ENCODE measurements at places on chromosomes 12 and 14.

- H3K27me3 ChIP-seq, result peaks cover 4% of the 10 kb centered on the region
- no peak overlapping the region for H3K4me3 ChIP-seq
- H3K36me3 ChIP-seq, result no peaks in the 10 kb centered on the region
Measured at GRCh38 chr12:63989301-63989845, 144.9 kb downstream of the SRGAP1 start.

GRCh38 chr14:60184146-60184904, 19.1 kb upstream of the DHRS7 start:
- H3K27me3 ChIP-seq, result peaks cover 3% of the 10 kb centered on the region
- no peaks in the 10 kb centered on the region for H3K36me3 ChIP-seq
- no peak overlapping the region for H3K27ac ChIP-seq
- H3K4me3 ChIP-seq, result no peak overlapping the region

GRCh38 chr14:103385929-103386712, 906 bp downstream of the MARK3 start:
- H3K36me3 ChIP-seq, result peaks cover 8% of the 10 kb centered on the region
- H3K4me3 ChIP-seq, result peak overlapping the region; percentile 96
- H3K4me1 ChIP-seq, result peaks cover 12% of the 10 kb centered on the region
- H3K27ac ChIP-seq, result peak overlapping the region; percentile 92
- DNase-seq, result peak; percentile 30

- H3K4me1 ChIP-seq, result no peaks in the 10 kb centered on the region
- H3K4me3 ChIP-seq, result no peak overlapping the region
- no peaks in the 10 kb centered on the region for H3K27me3 ChIP-seq
- no peak for DNase-seq
- H3K27ac ChIP-seq, result no peak overlapping the region
Measured at GRCh38 chr12:68422956-68423574, 90.9 kb upstream of the MDM1 start.

- H3K36me3 ChIP-seq, result no peaks in the 10 kb centered on the region
- no peak overlapping the region for H3K4me3 ChIP-seq
- no peaks in the 10 kb centered on the region for H3K4me1 ChIP-seq
- H3K27ac ChIP-seq, result no peak overlapping the region
- H3K27me3 ChIP-seq, result no peaks in the 10 kb centered on the region
Measured at GRCh38 chr12:70721656-70722357, 84.6 kb upstream of the PTPRB start.

- no peaks in the 10 kb centered on the region for H3K36me3 ChIP-seq
- H3K4me1 ChIP-seq, result no peaks in the 10 kb centered on the region
- H3K4me3 ChIP-seq, result no peak overlapping the region
- H3K27ac ChIP-seq, result no peak overlapping the region
Measured at GRCh38 chr14:94787092-94787491, 17.2 kb upstream of the GSC start.

DNA sequence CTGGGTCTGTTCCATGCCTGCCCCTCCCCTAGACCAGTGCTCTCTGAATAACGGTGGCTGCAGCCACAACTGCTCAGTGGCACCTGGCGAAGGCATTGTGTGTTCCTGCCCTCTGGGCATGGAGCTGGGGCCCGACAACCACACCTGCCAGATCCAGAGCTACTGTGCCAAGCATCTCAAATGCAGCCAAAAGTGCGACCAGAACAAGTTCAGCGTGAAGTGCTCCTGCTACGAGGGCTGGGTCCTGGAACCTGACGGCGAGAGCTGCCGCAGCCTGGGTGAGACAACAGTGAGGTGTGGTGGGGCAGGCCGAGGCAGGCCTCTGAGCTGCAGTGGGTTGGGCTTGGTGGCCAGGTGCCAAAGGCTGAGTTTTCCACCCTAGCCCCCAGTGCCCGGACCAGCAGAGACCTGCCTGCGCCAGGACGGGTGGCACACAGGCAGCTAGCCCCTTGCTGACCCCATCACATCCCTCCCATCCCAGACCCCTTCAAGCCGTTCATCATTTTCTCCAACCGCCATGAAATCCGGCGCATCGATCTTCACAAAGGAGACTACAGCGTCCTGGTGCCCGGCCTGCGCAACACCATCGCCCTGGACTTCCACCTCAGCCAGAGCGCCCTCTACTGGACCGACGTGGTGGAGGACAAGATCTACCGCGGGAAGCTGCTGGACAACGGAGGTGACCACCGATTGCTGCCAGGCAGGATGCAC, 28.2 kb upstream of the LRP1-AS start:
- H3K27ac ChIP-seq, result no peak overlapping the region
- no peak overlapping the region for H3K4me3 ChIP-seq
- H3K36me3 ChIP-seq, result no peaks in the 10 kb centered on the region
- H3K4me1 ChIP-seq, result peaks cover 57% of the 10 kb centered on the region
- peak; percentile 87 for DNase-seq
- peaks cover 55% of the 10 kb centered on the region for H3K27me3 ChIP-seq

DNA sequence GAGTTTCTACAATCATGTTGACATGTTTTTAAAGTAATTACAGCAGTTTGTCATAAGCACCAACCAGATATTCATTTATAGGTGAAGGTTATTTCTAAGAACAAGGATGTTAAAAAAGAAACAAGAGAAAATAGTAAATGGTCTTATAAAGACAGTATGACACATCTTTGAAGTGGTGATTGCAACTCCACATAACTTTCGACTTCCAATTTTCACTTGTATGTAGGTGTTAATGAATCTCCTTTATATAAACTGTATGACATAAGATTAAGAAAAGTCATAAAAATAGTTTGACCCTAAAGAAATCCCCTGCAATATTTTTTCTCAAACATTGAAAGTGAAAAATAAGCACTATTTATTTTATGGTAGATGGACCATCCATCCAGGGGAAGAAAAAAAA, 144.8 kb upstream of the PTPRQ start:
- DNase-seq, result no peak
- no peaks in the 10 kb centered on the region for H3K36me3 ChIP-seq
- H3K4me3 ChIP-seq, result no peak overlapping the region
- no peaks in the 10 kb centered on the region for H3K4me1 ChIP-seq

- H3K4me1 ChIP-seq, result no peaks in the 10 kb centered on the region
- H3K27me3 ChIP-seq, result no peaks in the 10 kb centered on the region
- H3K4me3 ChIP-seq, result no peak overlapping the region
- no peaks in the 10 kb centered on the region for H3K36me3 ChIP-seq
Measured at GRCh38 chr12:44848703-44849085, 27.4 kb downstream of the NELL2 start.

DNA sequence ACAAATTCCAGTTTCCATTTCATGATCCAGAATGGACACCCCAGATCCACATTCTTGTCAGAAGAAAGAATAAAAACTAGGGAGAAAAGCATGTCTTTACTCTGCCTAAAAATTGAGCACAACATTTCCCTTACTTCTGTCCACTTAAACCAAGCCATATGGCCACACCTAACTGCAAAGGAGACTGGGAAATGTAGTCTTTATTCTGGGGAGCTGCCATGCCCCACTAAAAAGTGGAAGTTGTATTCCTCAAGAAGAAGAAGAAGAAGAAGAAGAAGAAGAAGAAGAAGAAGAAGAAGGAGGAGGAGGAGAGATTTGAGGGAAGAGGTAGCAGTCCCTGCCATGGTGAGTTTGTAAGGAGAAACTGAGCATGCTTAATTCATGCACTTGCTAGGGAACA, 84.5 kb downstream of the GPR65 start:
- no peak overlapping the region for H3K27ac ChIP-seq
- no peak for DNase-seq
- no peaks in the 10 kb centered on the region for H3K4me1 ChIP-seq
- H3K27me3 ChIP-seq, result no peaks in the 10 kb centered on the region

DNA sequence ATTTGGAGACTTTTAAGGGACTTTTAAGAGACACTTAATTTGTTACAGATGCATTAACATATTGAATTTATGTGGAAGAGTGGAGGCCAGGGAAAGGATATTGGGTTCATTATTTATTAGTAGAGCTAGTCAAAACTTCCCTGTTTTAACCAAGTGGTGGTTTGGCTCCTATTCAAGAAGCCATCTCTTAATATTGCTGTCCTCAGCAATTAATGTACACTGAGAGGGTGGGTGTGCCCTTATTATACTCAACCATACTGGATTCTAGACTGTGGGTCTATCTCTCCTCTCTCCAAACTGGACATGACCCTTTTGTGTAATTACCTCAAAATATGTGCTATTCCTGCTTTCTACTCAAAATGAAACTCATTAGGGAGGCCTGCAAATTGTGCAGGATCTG, 398.7 kb upstream of the DDHD1 start:
- no peaks in the 10 kb centered on the region for H3K4me1 ChIP-seq
- H3K27ac ChIP-seq, result no peak overlapping the region

- H3K36me3 ChIP-seq, result peaks cover 83% of the 10 kb centered on the region
- no peak overlapping the region for H3K4me3 ChIP-seq
Measured at GRCh38 chr12:64469455-64470142, 17.7 kb downstream of the TBK1 start.

GRCh38 chr12:12671850-12672660, 23.9 kb downstream of the GPR19 start:
- H3K4me1 ChIP-seq, result peaks cover 7% of the 10 kb centered on the region
- no peak for DNase-seq
- H3K27ac ChIP-seq, result no peak overlapping the region
- no peak overlapping the region for H3K4me3 ChIP-seq
- H3K27me3 ChIP-seq, result no peaks in the 10 kb centered on the region

DNA sequence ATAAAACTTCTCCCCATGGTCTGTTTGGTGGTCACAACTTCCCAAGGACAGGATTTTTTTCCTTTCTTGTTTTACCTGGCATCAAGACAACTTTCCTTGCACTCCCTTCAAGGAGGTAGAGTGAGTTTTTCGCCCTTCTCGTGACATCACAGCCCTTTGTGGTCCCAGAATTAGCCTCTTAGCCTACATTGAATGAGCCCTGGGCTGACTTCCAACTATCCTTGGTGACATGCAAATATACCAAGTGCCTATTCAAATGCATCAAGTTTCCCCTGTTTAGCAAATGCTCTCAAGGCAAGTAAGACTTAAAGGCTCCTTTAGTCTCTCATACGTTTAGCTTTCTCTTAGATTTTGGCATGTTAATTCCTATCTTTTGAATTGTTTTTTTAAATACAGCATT, 36.6 kb downstream of the TC2N start:
- H3K4me3 ChIP-seq, result no peak overlapping the region
- H3K27ac ChIP-seq, result no peak overlapping the region
- no peaks in the 10 kb centered on the region for H3K36me3 ChIP-seq

DNA sequence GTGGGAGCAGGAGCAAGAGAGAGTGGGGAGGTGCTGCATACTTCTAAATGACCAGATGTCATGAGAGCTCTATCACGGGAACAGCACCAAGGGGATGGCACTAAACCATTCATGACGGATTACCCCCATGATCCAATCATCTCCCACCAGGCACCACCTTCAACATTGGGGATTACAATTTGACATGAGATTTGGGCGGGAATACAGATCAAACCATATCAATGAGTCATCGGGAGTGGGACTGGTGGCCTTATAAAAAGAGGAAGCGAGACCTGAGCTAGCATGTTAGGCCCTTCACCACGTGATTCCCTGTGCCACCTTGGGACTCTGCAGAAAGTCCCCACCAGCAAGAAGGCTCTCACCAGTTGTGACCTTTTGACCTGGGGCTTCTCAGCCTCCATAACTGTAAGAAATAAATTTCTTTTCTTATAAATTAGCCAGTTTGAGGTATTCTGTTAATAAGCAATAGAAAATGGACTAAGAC, 28.7 kb downstream of the COX8C start:
- DNase-seq, result no peak
- no peaks in the 10 kb centered on the region for H3K27me3 ChIP-seq
- H3K4me1 ChIP-seq, result no peaks in the 10 kb centered on the region
- no peaks in the 10 kb centered on the region for H3K36me3 ChIP-seq
- H3K27ac ChIP-seq, result no peak overlapping the region

- no peak overlapping the region for H3K4me3 ChIP-seq
- no peak overlapping the region for H3K27ac ChIP-seq
- no peak for DNase-seq
- no peaks in the 10 kb centered on the region for H3K27me3 ChIP-seq
Measured at GRCh38 chr14:67940486-67941455, 121.2 kb downstream of the RAD51B start.

GRCh38 chr12:95848575-95849388, 10.0 kb upstream of the SNRPF start:
- no peak overlapping the region for H3K4me3 ChIP-seq
- H3K27ac ChIP-seq, result no peak overlapping the region
- no peak for DNase-seq
- no peaks in the 10 kb centered on the region for H3K36me3 ChIP-seq
- no peaks in the 10 kb centered on the region for H3K4me1 ChIP-seq

DNA sequence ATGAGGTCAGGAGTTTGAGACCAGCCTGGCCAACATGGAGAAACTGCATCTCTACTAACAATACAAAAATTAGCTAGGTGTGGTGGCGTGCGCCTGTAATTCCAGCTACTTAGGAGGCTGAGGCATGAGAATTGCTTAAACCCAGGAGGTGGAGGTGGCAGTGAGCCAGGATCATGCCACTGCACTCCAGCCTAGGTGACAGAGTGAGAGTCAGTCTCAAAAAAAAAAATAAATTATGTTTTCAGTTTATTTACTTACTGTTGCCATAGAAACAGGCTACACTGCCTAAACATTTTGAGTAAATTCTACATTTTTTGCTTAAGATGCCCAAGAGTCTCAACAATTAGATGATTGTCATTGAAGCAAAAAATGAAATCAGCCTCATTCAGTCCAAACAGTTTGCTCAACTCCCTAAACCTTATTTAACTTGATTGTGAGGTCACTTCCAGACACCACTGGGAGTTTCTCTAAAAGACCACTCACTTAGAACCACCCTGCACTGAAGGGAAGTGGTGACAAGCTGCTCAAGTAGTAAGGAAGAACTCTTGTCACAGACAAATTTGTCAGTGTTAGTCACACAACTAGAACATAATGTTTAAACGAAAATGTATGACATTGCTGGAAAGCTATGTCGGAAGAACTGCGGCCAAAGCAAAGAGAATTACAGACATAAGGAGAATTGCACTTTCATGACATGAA, 9.8 kb upstream of the GNPNAT1 start:
- no peaks in the 10 kb centered on the region for H3K4me1 ChIP-seq
- no peaks in the 10 kb centered on the region for H3K36me3 ChIP-seq
- no peak overlapping the region for H3K27ac ChIP-seq
- no peak for DNase-seq

- H3K36me3 ChIP-seq, result no peaks in the 10 kb centered on the region
- DNase-seq, result no peak
- no peak overlapping the region for H3K27ac ChIP-seq
- H3K4me3 ChIP-seq, result no peak overlapping the region
- no peaks in the 10 kb centered on the region for H3K27me3 ChIP-seq
Measured at GRCh38 chr14:68527329-68527851, 265.5 kb downstream of the ZFP36L1 start.

- no peaks in the 10 kb centered on the region for H3K36me3 ChIP-seq
- H3K4me3 ChIP-seq, result no peak overlapping the region
- H3K27me3 ChIP-seq, result no peaks in the 10 kb centered on the region
- no peak overlapping the region for H3K27ac ChIP-seq
Measured at GRCh38 chr12:32069071-32069470, 37.6 kb upstream of the BICD1 start.

- H3K4me1 ChIP-seq, result no peaks in the 10 kb centered on the region
- DNase-seq, result no peak
- no peaks in the 10 kb centered on the region for H3K36me3 ChIP-seq
- no peak overlapping the region for H3K4me3 ChIP-seq
- no peak overlapping the region for H3K27ac ChIP-seq
Measured at GRCh38 chr14:74593241-74593953, 18.6 kb downstream of the LTBP2 start.

DNA sequence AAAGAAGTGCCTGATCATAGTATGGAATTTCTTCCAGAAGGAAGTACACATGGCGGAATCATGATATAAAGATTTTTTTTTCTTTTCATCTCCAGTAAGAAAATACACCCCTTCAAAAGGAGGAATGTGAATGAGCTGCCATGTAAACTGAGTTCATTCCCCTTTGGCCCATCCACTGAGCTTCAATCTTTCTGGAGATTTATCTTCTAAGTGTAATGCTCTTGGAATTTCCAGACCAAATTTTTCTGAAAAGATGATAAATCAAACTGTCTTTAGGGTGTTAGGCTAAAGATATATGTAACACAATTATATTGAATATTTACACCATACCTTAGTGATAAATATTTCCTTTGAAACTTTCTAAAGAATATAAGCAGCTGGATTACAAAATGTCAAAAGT, 5.2 kb downstream of the DCN start:
- no peaks in the 10 kb centered on the region for H3K4me1 ChIP-seq
- no peak for DNase-seq
- no peak overlapping the region for H3K4me3 ChIP-seq
- no peaks in the 10 kb centered on the region for H3K36me3 ChIP-seq
